MM.1S (cell line): ENCODE measurements at places on chromosomes 7 and 10.

- DNase-seq, result no peak
Observed at GRCh38 chr10:28710202-28710886, 33.0 kb downstream of the BAMBI start.

- DNase-seq, result no peak
Observed at GRCh38 chr7:23247046-23247602, 549 bp downstream of the GPNMB start.

- no peak for DNase-seq
Observed at GRCh38 chr10:8298896-8299570, 244.5 kb downstream of the GATA3 start.

GRCh38 chr10:132115732-132116131 lies 50.0 kb downstream of the JAKMIP3 start:
- DNase-seq, result no peak

- DNase-seq, result peak; percentile 39
Observed at GRCh38 chr7:873367-874002, 2.9 kb upstream of the GET4 start.

DNA sequence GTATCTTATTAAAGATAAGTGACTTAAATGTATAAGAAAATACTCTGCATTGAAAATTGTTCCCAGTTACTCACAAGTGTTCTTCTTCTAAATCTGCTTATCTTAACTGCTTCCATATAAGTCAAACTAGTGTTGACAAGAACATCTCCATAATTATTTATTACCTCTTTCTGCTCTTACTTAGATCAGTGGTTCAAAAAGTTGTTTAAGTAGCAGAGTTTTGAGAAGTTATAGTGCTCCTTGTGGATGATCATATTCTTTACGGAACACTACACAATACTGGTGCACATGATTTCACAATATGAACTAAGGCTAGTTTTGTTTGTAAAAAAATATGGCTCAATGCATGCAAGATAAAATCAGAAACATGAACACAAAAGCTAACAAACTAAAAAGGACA lies 168.4 kb downstream of the SEMA3D start:
- DNase-seq, result no peak

- DNase-seq, result no peak
Observed at GRCh38 chr7:12103948-12104347, 107.1 kb upstream of the TMEM106B start.

GRCh38 chr10:129694184-129694583 lies 227.1 kb downstream of the MGMT start:
- no peak for DNase-seq

GRCh38 chr10:5446390-5446926 lies 34.1 kb downstream of the NET1 start:
- peak; percentile 97 for DNase-seq

GRCh38 chr10:120917521-120918250 lies 66.5 kb downstream of the WDR11 start:
- DNase-seq, result no peak

DNA sequence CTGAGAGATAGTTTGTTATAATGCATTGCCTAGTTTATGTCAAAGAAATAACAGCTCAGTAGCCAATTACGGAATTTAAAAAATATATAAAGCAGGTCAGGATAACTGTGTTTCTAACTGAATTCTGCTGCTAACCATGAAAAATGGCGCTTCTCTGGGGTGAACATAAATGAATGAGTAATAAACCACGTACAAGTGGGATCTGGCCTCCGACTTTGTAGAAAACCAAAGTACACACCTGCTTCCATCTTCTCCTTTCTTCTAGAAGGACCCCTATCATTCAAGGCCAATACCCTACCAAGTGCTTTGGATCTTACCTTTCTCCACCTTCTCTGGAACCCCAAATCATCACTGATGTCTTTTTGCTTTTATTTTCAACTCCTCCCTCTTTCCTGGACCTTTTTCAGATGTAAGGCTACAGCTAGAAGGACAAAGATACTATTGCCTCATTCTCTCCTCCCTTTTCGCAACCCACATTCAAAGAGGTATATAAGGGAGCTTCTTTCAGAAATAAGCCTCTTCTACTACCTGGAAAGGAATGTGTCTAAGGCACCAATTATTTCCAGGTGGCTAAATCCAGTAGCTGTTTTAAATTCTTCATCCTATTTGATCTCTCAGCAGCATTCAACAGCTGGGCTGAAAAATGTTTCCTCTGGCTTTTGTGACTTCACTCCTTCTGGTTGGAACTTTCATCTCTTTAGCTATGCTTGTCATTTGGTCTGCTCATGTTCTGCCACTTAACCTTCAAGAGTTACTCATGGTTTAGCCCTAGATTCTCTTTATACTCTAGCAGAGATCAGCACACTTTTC lies 37.7 kb downstream of the NAMPT start:
- DNase-seq, result no peak
